CD4-positive, alpha-beta T cell treated with Interleukin-1 beta for 1 hour (primary cell): ENCODE measurements at places on chromosomes 7 and 10.

- DNase-seq, result no peak
These were observed 317.2 kb upstream of the FZD8 start for GRCh38 chr10:35959252-35959651.

DNA sequence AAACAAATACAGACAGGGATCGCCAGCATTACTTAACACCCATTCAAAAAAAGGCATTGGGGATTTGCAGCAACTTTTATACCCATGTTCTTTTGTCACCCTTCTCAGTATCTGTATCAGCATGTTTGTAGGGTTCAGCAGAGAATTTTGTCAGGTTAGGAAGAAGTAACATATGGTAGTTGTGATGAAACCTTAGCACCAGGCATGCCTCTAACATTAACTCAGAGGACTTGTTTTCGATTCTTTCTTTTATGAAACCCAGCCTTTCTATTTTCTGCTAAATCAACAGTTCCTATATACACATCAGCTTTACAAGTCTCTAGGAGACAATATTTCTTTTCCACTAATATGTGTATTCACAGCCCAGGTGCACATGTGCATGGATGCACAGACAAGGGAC, 22.4 kb upstream of the HDAC9 start:
- no peak for DNase-seq

DNA sequence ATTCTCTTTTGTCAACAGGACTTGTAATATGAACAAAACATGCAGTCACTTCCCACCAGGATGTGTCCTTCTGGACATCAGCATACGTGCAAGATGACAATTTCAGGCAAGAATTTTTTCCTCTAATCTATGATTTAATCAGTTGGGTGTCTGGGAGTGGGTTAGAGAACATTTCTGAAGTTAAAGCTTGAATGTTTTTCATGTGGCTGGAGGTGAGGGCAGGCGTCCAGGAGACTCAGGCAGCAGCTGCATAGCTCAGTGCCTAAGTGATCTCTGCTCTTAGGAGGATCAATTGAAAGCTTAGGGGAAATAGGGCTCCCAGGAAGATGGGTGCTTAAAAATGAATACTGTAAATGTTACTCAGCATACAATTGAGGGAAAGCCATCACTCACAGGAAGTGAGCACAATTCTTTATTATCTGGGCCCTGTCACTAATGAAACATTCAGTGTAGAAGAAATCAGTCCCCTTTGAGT, 457.6 kb upstream of the KLF6 start:
- no peak for DNase-seq

DNA sequence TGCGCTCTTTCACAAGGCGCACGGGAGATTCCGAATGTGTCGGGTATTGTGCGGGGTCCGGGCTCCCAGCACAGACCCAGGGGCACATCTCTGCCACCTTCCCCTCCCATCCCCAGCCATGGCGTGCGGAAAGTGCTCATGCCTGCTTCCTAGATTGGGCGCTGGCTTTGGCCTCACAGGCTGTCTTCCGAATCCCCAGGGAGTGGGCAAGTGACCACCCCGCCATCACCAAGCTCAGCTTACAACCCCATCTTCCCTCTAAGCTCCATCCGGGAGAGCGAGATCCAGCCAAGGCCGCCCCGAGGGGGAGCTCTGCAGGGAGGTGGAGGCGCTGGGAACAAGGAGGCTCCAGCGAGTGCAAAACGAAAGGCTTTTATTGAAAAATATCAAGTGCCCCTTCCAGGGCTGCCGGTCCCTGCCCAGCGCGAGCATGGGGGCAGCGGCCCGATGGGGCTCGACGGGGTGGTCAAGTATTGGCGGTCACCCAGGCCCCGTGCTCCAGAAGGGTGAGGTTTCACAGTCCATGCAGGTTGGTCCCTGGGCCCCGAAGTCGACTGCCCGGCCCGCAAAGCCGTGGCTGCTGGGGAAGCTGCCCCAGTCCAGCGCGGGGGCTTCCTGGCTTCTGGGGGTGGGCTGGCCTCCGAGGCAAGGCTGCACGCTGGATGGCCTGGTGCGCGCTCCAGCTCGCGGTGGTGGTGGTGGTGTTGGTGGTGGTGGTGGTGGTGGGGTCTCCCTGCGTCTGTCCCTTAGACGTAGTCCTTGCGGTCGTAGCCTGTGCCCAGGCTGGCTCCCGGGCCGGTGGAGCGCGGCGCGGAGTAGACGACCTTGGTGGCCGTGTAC, 1.2 kb downstream of the CLDN3 start:
- DNase-seq, result no peak

DNA sequence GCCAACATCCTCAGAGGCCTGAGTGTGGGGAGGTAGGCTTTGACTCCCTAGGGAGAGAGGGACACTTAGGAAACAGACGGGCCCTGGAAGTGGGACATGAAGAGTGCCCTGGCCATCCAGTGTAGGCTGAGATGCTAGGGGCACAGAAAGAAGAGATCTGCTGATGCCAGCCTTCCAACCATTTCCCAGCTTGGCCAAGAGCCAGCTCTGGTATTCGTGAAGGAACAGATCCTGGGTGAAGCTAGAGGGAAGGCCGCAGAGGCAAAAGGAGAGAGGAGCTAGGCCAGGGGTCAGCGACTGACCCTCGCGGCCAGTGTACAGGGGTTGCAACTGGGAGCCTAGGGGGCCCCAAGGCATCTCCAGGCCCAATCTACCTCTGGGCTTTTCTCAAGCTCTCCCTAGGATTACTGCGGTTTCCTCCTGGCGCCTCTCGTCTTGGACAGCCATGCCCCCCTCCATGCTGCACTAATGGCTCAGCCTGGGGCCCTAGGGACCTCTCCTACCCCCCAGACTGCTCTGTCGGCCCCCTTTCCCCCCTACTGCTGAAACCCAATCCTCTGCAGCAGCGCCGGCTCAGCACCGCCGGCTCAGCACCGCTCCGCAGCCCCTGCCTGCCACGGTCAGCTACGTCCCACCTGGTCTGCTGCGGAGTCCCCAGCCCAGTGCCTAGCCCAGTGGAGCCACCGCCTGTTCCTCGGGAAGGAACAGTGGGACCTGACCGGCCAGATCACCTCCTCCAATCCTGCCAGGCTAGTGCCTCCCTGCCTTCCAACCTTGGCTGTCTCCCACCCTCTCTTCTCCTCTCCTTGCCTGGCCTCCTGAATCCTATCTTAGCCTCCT, at the start of gene ASIC3:
Gene ASIC3, plus strand, starts transcription at position 556 of the 840 bp plus-strand sequence. CDS start 355 bp downstream, outside the sequence.
- no peak for DNase-seq

DNA sequence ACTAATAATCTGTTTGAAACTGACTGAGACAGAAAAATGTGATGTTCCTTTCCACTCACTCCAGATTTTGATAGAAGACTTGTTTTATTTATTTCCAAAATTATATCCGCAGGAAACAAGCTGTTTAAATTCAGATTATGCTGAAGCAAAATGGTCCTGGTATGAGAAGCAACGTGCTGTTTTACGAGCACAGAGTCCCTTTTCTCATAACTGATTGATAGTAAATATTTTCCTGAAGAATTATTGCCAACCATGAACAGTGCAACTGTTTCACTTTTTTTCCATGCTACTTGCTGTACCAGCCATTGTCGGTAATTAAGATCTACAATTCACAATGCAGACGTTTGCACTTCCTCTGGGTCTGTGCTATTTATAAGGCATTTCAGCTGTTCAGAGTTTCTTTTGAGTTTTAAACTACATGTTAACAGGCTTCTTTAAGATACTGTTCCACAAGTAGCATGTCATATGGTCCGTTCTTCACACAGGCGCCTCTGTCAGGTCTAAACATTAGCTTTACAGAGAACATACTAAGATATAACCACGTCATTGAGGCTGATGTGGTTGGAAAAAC, 103.8 kb downstream of the POLL start:
- DNase-seq, result no peak

- DNase-seq, result peak; percentile 54
These were observed 91.5 kb downstream of the FOXL3 start for GRCh38 chr7:381211-382042.

DNA sequence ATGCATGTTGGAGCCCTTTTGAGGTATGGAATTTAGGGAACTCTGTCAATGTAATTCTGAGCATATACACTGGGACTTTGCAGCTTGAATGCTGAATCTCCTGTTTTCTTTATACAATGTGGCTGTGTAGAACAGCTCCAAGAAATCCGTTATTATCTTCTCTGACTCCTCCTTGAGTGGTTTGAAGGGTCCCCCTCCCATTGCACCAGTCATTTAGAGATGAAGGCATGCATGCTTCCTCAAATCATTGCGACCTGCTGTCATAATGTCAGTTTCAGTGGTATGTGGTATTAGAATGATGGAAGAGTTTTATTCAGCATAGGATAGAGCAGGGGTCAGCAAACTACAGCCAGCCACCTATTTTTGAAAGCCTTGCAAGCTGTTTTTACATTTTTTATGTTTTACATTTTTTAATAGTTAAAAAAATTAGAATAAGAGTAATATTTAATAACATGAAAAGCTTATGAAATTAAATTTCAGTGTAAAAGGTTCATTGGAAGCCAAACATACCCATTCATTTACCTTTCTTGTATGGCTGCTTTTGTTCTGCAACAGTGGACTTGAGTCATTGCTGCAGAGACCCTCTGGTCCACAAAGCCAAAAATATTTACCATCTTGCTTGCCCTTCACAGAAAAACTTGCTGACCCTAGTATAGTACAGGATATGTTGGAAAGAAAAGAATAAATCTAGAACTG, 8.1 kb downstream of the STK17A start:
- no peak for DNase-seq
